ENCODE measurements at places on chromosomes 3 and 15.
A peak's percentile ranks its signal among the peaks of the same experiment; 100 is the strongest.

DNA sequence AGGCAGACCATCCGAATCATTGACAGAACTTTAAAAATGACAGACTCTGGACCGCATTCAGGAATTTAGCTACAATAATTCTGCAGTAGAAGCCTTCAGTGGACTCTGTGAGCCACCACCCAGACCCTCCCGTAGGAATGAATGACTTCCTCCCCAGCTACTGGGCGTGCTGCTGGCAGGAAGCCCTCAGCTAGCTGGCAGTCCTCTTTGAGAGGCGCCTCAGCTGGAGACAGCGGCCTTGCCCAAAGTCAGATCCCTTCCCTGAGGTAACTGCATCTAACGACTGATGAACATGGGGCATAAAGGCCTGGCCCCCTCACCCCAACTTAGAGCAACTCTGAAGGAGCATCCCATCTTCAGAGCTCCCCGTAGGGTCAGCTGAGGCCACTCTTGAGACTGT, 25.8 kb downstream of the CRABP1 start:
- no peak for DNase-seq

DNA sequence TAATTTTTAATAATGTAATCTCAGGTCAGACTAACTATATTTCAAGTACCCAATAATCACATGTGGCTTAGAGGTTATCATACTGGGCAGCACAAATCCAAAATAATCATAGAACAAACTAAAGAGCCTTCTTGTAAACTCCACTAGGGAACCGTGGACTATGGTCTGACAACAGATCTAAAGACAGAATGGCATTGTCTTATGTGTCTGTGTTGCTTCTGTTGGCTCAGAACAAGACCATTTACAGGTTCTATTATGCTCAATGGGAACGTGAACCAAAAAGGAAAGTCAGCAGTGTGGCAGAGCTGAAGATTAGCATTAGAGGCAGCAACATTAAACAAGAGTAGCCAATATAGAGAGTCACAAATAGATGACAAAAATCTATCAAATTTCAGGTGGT, 74.9 kb downstream of the ETFA start:
- no peak for DNase-seq

DNA sequence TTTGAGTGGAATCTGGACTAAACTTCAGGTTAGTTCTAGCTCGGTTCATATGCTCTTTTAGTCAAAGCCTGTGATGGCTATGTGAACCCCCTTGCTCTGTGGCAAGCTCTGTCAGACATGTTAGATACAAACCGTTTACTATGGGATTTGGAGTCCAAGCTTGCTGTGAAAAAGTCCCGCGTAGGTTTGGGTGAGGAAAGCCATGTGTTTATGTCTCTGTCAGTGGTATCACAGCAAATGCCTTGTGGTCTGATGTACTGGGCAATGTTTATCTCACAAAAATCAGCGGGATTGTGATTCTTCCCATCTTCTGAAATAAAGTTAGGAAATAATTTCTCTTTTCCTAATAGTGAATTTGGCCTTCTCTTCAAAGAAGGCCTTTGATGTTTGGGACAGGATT, 5.0 kb downstream of the BOC start:
- no peak for DNase-seq

GRCh38 chr15:67770358-67770628, 55.0 kb upstream of the SKOR1 start:
- DNase-seq: no peak

GRCh38 chr3:45870099-45870498, 16.2 kb upstream of the CCR9 start:
- peak; percentile 84 for DNase-seq

- peak; percentile 54 for DNase-seq
Measured at GRCh38 chr3:196620161-196620604, 19.3 kb upstream of the NRROS start.

GRCh38 chr3:184497804-184498203, 63.8 kb upstream of the EPHB3 start:
- no peak for DNase-seq

DNA sequence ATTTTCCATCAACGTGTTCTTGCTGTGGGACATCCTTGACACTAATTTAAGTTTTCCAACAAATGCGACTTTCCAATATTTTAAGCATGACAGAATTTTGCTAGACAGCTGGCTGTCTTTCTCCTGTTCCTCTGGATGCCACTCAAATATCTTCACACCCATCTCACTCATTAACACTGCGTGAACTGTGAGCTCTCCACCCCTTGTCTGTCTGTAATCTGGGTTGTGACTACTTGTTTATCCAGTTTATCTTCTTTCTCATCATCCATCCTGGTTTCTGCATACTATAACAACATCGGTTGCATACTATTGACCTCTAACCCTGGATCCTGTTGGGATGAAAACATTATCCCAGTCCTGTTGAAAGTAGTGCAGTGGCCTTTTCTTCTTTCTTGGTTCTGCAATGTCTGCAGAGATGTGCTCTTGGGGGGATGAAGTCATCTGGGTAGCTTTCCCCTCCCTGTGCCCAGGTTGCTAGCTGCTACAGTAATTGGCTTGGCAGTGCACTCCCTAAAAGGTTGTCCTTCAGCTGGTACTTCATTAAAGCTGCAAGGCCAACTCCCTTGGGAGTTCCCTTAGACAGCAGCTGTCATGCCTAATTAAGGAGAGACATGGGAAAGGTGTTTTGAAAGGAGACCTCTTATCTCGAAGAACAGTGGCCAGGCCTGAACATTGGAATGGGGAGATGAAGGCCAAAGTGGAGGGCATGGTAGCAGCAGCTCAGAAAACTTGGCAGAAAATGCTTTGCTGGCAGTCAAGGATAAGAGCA, 24.7 kb downstream of the KAT2B start:
- no peak for DNase-seq

DNA sequence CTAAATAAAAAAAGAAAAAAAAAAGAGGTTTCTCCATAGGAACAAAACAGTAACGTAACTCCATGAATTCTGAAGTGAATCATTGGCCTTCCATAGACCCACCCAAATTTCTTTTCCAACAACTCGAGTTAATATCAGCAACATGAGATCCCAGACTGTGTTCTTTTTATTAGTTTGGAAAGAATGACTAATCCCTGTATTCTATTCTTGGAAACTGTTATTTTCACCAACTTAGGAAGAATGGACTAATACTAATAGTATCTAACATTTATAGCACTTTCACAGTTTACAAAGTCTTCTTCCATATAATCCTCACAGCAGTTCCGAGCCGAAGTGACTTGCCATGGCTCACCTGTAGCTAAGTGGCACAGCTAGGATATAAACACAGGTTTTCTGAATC, 72.7 kb upstream of the SLC4A7 start:
- DNase-seq: no peak

DNA sequence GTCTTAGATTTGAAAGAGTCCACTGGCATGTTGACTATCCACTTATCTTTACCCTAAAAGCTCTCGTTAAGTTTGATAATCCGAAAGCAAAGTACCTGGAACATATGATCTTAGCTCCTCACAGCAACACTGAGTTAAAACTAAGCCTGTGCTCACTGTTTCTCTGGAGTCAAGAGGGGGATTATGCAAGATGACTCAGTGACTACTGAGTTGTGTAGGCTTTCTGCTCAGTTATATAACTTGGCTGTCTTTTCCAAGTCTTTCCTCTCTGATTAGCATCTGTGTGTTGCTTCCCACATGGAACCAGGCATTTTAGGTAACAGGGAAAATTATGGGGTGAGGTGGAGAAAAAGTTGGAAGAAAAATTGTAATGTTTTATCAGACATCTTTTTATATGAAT, 31.2 kb upstream of the MYO5C start:
- no peak for DNase-seq

DNA sequence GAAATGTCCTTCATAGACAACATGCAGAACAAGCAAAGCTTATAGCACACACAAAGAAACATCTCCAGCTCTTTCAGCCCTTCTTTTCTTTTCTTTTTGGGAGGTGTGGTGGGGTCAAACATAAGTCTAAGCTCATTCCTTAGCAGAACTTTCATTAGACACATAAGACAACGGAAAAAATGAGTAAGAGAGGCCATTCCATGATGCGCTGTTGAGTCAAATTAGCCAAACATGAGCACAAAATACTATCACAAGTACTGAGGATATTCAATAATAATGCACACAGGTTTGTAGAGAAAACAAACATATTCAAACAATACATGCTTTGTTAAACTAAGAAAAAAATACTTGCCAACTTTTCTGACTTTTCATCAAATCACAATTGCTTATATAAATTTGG, 83.0 kb downstream of the PLOD2 start:
- no peak for DNase-seq

DNA sequence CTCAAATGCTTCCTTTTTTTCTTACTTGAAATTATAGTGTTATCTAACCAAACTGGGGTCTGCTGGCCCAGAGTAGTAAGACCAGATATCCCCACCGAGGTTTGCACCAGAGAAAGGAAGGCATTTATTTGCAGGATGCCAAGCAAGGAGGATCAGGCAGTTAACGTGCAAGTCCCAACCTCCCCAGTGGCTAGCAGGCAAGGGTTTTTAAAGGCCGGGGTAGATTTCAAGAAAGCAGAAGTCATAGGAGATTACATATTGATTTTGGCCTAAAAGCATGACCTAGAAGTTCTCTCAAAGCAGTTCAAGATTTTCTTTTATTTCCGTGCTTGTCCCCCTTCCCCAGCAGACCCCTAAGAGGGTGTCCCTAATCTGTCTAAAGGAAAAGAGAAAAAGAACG, 32.8 kb upstream of the STRIT1 start:
- DNase-seq: no peak

DNA sequence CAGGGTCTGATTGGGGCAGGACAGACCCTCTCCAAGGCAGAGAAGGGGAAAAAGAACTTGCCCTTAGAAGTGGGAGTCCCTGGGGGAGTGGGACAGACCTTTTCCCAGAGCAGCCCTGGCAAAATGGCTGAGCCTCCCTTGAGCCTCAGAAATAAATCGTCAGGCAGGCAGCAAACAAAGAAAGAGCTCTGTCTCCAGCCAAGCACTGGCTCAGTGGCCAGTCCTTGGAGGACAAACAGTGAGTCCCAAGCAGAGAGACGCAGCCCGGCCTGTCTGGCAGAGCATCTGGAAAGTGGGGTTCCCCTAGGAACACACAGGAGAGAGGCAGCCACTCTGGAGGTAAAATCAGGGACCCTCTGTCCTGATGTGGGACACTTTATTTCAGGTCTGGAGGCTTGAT, 1.8 kb downstream of the SLC6A1 start:
- no peak for DNase-seq

DNA sequence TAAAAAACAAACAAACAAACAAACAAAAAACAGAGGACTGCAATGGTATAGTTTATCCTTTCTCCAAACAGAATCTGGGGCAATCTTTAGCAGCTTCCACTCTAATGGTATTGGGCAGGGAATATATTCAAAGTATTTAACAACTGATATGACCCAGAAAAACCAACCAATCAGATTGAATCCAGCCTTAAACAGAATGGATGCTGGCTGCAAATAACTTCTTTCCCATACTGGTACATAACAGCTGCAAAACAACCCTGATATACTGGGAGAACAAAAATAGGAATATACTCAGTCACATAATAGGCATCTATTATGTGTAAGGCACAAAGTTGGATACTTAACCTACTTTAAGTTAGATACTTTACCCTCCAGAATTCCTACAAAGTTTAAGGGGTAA, 49.1 kb downstream of the UBR1 start:
- DNase-seq: no peak

GRCh38 chr3:66673293-66673692, 172.5 kb upstream of the LRIG1 start:
- DNase-seq: no peak

- DNase-seq: no peak
Measured at GRCh38 chr15:25674913-25675312, 188.2 kb downstream of the ATP10A start.

DNA sequence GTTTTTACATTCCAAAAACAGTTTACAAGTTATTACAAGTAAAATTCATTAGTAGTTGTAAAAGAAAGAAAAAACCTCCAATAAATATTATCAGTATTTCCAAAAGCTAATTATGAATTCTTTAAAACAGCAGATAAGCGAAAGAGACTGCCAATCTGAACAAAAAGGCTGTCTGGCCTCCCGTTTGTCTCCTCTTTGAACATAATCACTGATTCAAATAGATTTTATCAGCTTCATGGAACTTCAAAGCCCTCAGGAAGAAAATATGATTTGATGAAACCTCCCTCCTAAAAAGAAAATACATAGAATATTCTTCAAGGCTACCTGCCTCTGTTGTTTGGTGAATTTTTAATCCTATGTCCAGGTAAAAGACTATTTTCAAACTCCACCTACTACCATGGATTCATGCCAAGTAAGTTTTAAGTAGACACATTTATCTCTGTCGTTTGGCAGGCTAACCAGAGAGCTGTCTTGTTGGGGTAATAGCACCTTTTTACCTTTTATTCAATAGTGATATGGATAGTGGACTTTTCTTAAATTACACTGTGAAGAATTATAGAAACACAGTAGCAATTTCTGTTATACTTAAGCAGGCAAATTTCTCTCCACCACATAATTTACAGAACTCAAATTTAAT, 35.0 kb downstream of the SATB1 start:
- DNase-seq: no peak

- no peak for DNase-seq
Measured at GRCh38 chr3:107969994-107970819, 120.6 kb downstream of the CD47 start.

DNA sequence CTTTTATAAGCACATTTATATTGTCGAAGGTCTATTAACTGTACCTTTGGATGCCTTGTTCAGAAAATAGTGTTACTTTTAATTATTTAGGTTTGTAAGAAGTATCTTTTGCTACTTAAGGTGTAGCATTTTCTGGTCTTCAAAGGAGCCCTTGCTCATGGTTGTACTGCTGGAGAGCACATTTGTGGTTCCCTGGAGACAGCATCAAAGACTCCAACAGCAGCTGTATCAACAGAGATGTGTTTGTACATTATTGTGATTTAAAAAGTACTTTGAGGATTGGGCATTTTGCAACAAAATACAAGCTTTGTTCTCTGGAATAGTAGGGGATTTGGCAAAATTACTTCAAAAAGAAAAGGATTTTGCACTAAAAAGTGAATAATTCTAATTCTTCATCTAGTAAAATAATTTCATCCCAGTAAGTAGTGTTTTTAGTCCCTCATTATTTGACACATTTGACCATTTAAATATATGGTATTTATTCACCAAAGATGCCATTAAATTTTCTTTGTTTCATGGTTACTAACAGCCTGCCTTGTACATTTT, 16.5 kb downstream of the TBC1D23 start:
- no peak for DNase-seq

DNA sequence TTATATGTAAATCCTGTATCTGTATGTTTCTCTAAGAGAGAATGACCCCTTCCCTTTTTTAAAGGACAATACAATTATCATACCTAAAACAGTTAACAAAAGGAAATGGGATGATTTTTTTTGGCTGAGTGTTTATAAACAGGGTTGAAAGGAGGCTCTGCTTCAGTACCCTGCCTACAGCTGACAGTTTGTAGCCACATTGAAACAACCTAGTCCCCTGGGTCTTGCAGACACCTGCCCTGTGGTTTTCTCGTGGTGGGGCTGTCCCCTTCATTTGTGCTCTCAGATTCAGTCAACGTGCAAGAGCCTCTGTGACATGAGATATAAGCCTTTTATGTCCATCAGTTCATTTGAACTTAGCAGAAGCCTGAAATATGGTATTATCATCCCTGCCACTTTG, 2.3 kb upstream of the HMCES start:
- no peak for DNase-seq

GRCh38 chr15:86016750-86017149, 62.9 kb upstream of the AGBL1 start:
- no peak for DNase-seq

Measured in CD4-positive, alpha-beta T cell treated with Interleukin-4 for 4 hours (primary cell).